Stimulated activated naive CD4-positive, alpha-beta T cell (primary cell): ENCODE measurements at places on chromosomes 7 and 10.

- DNase-seq = peak; percentile 7
Observed at GRCh38 chr7:130141161-130141883, 63.9 kb downstream of the TMEM209 start.

- no peak for DNase-seq
Observed at GRCh38 chr10:21625623-21626229, 91.7 kb downstream of the MLLT10 start.

GRCh38 chr10:110141185-110141584, 66.2 kb upstream of the MXI1 start:
- DNase-seq = no peak

DNA sequence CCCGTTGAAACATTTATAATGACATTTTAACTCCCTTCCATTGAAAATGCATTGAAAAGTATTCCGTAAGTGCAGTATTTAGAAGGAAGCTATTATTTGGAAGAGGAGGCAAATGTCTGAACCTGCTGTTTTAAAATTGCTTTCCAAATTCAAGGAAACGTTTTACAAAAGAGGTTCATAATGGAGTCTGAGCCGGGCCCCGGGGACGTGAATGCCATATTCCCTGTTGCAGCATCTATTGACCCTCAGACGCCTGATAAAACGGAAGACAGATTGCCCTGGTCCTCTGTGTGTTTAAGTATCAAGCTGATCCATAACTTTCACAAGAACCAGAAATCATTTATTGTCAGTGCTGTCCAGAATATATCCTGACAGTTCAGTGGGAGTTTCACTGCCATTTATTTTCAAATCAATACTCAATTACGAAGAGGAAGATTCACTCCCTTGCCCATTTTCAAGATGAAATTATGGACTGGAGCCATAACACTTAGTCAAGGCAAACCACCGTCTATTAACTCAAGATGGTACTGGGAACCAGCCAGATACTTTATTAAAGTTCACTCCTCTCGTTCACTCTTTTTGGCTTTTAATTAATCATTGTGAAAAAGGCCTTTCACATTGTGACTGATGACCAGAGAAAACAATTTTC, 435.7 kb upstream of the PFKP start:
- DNase-seq = no peak

GRCh38 chr10:78524342-78524741, 490.7 kb downstream of the RPS24 start:
- no peak for DNase-seq

GRCh38 chr7:158614700-158615099, 27.1 kb upstream of the PTPRN2 start:
- DNase-seq = no peak

- DNase-seq = peak; percentile 35
Observed at GRCh38 chr10:103451831-103452505, at the start of gene CALHM2. Gene CALHM2 (minus strand): TSS chr10:103452370. CDS start chr10:103449941, 2,429 bp downstream.

GRCh38 chr10:132798876-132799275, 12.9 kb upstream of the NKX6-2 start:
- DNase-seq = no peak

- DNase-seq = no peak
Observed at GRCh38 chr10:43938810-43939209, 290.1 kb upstream of the ZNF32 start.

DNA sequence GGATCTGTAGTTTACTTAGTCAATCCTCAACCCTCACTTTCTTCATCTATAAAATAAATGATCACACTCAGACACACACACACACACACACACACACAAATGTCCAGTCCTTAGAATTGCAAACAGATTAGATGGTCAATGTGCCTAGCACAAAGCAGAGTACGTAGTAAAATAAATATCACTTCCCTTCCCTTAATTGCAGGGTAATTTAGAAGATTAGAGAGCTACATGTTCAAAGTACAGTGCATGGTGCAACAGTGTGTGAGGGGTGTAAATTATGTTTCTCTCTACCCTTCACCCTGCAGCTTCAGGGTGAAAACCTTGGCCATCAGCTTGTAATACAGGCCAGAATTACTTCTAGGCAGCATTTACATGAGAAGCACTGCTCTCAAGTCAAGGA, 187.0 kb upstream of the GHITM start:
- no peak for DNase-seq
